ENCODE measurements at places on chromosomes 11 and 22. TPM values are rescaled to one million over a fixed set of nuclear protein-coding genes. Genes with fewer than 3 reads are reported as not detected.

Gene OR8A1
- not detected for polyA plus RNA-seq

Gene LDHAL6A
- 0.09 TPM for polyA plus RNA-seq

GRCh38 chr11:63939397-63939891 lies 642 bp downstream of the NAA40 start:
- DNase-seq, result peak; percentile 64
- H3K4me3 ChIP-seq, result peak overlapping the region; percentile 89
- no peak overlapping the region for H3K27ac ChIP-seq
- no peaks in the 10 kb centered on the region for H3K27me3 ChIP-seq
- H3K36me3 ChIP-seq, result no peaks in the 10 kb centered on the region
- 0 out of 2 replicates have a peak, but pooled peaks cover 7% of the 10 kb centered on the region for H3K4me1 ChIP-seq

DNA sequence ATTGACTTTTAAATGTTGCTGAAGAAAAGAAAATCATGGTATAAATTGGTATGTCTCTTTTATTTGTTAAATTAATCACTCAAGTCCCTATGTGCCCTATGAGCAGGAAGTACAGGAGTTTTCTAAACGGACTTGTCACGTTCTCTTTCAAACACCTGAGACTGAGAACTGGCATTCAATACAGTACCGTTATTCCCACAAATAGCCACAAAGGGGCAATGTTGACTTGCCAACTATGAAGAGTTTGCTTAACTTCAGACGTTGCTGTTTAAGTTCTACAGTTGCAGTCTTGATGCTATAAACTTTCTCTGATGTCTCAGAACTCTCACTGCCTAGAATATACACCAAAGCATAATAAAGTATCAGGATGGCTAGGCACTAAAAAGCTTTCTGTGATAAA lies 7.6 kb downstream of the OR56A1 start:
- H3K27me3 ChIP-seq, result peaks cover 4% of the 10 kb centered on the region
- no peak overlapping the region for H3K4me3 ChIP-seq
- H3K4me1 ChIP-seq, result no peaks in the 10 kb centered on the region

DNA sequence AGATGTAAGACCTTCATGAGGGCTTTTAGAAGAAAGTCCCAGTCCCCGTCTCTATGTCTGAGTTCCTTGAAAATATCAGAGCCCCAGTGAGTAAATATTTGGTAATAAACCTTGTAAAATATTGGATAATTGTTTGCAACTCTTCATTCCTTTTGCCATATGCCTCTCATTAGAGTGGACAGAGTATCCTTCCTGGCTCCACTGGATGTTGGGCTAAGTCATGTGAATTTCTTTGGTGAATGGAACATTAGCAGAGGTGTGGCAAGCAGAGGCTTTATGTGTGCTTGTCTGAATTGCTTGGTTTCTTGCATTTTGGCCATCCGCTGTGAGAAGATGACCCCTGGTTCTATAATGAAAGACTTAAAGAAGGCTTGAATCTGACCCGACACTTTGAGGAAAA lies 490.3 kb downstream of the METTL15 start:
- no peak overlapping the region for H3K27ac ChIP-seq
- no peak overlapping the region for H3K4me3 ChIP-seq
- H3K36me3 ChIP-seq, result no peaks in the 10 kb centered on the region
- DNase-seq, result no peak
- no peaks in the 10 kb centered on the region for H3K4me1 ChIP-seq

DNA sequence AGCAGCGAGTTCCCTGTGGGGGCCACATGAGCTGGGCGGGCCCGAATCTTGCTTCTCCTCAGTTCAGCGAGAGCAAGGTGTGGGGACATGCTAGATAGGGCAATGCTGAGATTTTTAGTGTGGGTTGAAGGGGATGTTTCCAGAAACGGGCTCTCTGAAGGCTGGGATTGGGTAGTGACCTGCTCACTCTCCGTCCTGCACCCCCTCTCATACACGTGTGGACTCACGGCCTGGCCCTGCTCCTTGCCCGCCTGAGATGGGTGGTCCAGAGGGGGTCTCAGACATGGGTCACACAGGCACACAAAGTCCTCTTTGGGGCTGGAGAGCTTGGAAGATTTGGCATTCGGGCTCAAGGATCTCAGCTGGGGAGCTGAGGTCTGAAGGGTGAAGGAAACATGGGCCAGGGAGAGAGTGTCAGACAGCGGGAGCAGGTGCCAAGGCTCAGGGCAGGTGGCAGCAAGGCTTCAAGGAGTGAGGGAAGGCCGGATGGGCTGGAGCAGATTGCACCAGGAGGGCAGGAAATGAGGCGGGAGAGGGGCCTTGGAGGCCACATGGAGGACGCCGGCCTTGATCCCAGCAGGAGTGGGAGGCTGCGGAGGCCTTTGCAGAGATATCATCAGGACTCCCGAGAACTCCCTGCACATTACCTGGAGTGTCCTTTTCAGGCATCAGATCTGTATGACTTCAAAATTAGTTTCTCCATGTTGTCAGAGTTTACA lies 74.1 kb downstream of the PARVB start:
- no peaks in the 10 kb centered on the region for H3K27me3 ChIP-seq
- H3K4me1 ChIP-seq, result no peaks in the 10 kb centered on the region
- no peak overlapping the region for H3K27ac ChIP-seq
- DNase-seq, result no peak
- H3K4me3 ChIP-seq, result no peak overlapping the region
- peaks cover 12% of the 10 kb centered on the region for H3K36me3 ChIP-seq

DNA sequence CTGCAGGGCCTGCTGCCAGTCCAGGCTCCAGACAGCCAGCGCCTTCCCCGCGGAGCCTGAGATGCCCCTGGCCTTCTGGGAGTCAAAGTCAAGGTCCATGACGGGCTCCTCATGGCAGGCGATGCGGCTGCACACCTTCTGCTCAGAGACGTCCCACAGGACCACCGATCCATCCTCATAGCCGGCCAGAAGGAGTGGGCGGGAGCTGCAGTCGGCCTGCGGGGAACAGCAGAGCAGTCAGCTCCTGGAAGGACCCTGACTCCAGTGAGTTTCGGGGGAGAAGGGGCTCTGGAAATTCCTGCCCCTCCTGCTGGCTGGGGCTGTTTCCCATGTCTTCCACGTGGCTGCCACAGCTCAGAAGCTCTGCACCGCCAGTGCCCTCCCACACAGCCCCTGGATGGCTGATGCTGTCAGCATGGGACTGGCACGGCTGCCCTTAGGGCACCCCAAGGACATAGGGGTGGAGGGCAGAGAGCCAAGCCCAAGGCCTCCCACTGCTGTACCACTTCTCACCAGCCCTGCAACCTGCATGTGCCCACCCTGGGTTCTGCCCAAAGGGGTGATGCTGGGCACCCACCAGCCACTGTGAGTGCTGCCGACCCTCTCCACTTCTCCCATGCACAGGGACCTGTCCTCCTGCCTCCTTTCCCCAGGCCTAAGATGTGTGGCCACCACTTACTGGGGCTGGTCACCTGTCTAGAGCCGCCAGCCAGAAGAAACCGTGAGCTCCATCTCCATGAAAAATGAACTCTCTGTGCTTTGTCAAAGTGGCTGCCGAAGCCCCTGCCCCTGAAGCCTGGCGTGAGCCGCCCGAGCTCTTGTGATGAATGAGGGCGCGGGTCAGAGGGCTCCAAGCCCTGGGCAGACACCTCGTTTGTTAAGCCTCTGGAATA lies 41.7 kb downstream of the TBX1 start:
- no peaks in the 10 kb centered on the region for H3K36me3 ChIP-seq
- DNase-seq, result no peak
- no peak overlapping the region for H3K27ac ChIP-seq

Gene PKNOX2
- 0.08 TPM for polyA plus RNA-seq

DNA sequence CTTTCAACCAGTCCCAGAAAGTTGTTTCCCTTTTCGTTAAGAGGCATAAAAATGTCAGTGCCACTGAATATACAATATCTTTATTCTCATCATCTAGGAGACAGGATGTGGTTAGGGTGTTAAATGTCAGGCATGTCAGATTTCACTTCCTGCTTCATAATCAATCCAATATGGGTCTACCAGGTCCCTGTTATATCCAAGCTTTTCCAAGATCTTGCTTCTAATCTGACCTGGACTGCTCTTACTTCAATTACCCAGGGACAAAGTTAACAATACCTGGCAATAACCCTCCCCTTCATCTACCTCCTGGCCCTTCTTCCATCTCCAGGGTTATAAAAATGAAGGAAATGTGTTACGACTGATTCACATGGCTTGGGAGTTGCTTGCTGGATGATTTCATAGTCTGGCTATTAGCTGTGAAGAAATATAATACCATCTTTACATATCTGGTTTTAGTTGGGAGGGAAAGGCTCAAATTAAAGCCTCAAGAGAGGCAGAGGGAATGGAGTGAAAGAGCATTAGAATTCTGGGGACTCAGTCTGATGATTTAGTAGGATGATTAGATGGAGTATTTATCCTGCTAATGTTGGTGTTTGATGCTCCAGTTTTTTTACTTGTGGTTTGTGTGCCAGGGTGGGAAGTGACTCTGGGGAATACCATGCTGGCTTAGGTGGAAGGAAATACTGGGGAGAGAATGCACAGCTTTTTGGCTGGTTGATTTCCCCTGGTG lies 534.3 kb downstream of the ETS1 start:
- H3K36me3 ChIP-seq, result no peaks in the 10 kb centered on the region
- no peaks in the 10 kb centered on the region for H3K27me3 ChIP-seq
- peak; percentile 89 for DNase-seq
- peak overlapping the region; percentile 22 for H3K4me3 ChIP-seq
- H3K27ac ChIP-seq, result peak overlapping the region; percentile 74

DNA sequence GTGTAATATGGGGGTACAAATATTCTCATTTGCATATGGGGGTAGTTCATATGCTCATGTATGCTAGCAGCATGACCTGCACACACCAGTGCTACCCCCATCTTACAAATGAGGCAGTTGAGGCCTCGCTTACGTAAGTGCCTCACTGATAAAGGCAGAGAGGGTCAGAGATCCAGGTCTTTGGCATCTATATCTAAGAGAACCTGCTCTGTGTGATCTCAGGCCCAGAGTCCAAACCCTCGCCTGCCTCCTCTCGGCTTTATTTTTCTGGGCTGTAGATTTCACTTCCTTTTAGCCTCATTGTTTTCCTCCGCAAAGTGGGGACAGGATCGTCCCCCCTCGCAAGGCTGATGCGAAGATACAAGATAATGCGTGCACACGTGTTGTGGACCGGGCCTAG lies 325.2 kb downstream of the MN1 start:
- no peak for DNase-seq
- peak overlapping the region; percentile 47 for H3K27ac ChIP-seq
- no peaks in the 10 kb centered on the region for H3K27me3 ChIP-seq

Gene TNNT3
- polyA plus RNA-seq, result not detected

Gene IGSF9B
- polyA plus RNA-seq, result not detected

- no peaks in the 10 kb centered on the region for H3K36me3 ChIP-seq
- no peak overlapping the region for H3K27ac ChIP-seq
- H3K27me3 ChIP-seq, result no peaks in the 10 kb centered on the region
- no peak overlapping the region for H3K4me3 ChIP-seq
Observed at GRCh38 chr11:76810151-76810853, 27.1 kb downstream of the TSKU start.

GRCh38 chr11:36212564-36213392 lies 76.4 kb downstream of the COMMD9 start:
- no peaks in the 10 kb centered on the region for H3K36me3 ChIP-seq
- no peaks in the 10 kb centered on the region for H3K27me3 ChIP-seq
- no peak overlapping the region for H3K4me3 ChIP-seq
- DNase-seq, result no peak

DNA sequence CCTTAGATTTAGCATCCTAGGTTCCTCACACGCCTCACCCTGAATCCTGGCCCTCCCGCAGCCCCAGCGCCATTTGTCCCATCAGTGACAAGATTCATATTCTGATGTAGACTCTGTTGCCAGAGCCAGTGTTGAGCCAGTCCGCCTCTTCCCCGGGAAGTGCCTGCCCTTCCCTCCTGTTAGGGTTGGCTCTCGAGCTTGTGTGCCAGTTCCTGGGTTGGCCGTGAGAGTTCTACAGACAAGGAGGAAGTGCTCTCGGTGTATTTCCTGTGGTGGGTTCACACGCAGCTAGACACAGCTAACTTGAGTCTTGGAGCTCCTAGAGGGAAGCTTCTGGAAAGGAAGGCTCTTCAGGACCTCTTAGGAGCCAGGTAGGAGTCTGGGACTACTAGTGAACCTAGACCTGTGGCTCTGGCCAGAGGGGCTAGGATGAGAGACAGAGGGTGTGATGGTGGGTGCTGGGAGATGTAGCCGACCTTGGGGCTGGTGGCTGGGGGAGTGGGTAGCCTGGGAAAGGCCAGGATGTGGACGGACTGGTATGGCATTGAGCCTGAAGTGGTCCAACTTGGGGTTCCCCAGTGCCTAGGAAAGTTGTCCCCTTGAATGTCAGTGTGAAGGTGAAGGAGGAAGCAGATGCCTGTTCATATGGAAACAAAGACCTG lies at the start of gene IL18BP:
Gene IL18BP, plus strand, starts transcription at position 261 of the 662 bp plus-strand sequence. CDS start 1,076 bp downstream, outside the sequence.
- DNase-seq, result no peak
- peak within 1 kb of the TSS; percentile 24 for H3K4me3 ChIP-seq
- H3K36me3 ChIP-seq, result no peaks in the 10 kb centered on the region
- no peaks in the 10 kb centered on the region for H3K4me1 ChIP-seq
- no peak within 1 kb of the TSS for H3K27ac ChIP-seq

Gene ISX
- polyA plus RNA-seq, result not detected

Gene FAM180B
- polyA plus RNA-seq, result not detected

GRCh38 chr11:114275280-114275679 lies 20.9 kb upstream of the NNMT start:
- no peak for DNase-seq
- no peaks in the 10 kb centered on the region for H3K36me3 ChIP-seq
- H3K4me3 ChIP-seq, result no peak overlapping the region
- no peak overlapping the region for H3K27ac ChIP-seq

GRCh38 chr11:134036492-134037045 lies 32.3 kb upstream of the JAM3 start:
- H3K4me3 ChIP-seq, result peak overlapping the region; percentile 75
- H3K36me3 ChIP-seq, result no peaks in the 10 kb centered on the region
- DNase-seq, result peak; percentile 55
- peaks cover 20% of the 10 kb centered on the region for H3K4me1 ChIP-seq
- peak overlapping the region; percentile 42 for H3K27ac ChIP-seq

DNA sequence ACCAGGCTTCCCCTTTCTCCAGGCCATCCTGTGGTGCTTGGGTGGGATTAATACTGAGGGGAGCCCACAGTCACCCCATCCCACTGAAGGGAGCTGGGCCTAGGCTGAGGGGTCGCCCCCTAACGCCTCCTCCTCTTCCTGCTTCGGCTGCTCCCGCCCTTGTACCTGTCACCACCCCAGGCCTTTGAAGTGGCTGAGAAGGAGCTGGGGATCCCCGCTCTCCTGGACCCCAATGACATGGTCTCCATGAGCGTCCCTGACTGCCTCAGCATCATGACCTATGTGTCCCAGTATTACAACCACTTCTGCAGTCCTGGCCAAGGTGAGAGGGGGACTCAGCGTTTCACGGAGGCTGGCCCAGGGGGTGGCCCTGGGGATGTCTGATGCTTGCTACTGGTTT lies 6.1 kb downstream of the MICALL1 start:
- no peak overlapping the region for H3K27ac ChIP-seq
- peaks cover 23% of the 10 kb centered on the region for H3K4me1 ChIP-seq
- H3K27me3 ChIP-seq, result no peaks in the 10 kb centered on the region
- no peak for DNase-seq
- peaks cover 21% of the 10 kb centered on the region for H3K36me3 ChIP-seq
